ENCODE measurements at places on chromosomes 4 and X. TPM values are rescaled to one million over a fixed set of nuclear protein-coding genes. Genes with fewer than 3 reads are reported as not detected.

Gene UGT2A1
- 0.13 TPM for polyA plus RNA-seq

Gene FRMPD4
- polyA plus RNA-seq = 0.01 TPM

Gene ACSL1
- polyA plus RNA-seq = 134 TPM

Gene TRIM75
- not detected for polyA plus RNA-seq

Gene SHROOM3
- 21.1 TPM for polyA plus RNA-seq

Gene SUPT20HL1
- polyA plus RNA-seq = not detected

Gene POU3F4
- polyA plus RNA-seq = not detected

Gene RHOH
- polyA plus RNA-seq = 35.8 TPM

Gene CASP6
- 12.0 TPM for polyA plus RNA-seq

Gene AWAT2
- polyA plus RNA-seq = 0.07 TPM

Gene RAB41
- not detected for polyA plus RNA-seq

Gene SSX2
- not detected for polyA plus RNA-seq

Gene SNCA
- polyA plus RNA-seq = 12.5 TPM

Gene MSX1
- polyA plus RNA-seq = 3.1 TPM

Gene GASK1B
- polyA plus RNA-seq = 27.4 TPM

Gene AMTN
- polyA plus RNA-seq = not detected

Gene CENPVL2
- polyA plus RNA-seq = not detected

Gene STK32B
- 0.65 TPM for polyA plus RNA-seq
